Right lobe of liver (tissue), 6 donors: ENCODE measurements at places on chromosomes 12 and 14.

DNA sequence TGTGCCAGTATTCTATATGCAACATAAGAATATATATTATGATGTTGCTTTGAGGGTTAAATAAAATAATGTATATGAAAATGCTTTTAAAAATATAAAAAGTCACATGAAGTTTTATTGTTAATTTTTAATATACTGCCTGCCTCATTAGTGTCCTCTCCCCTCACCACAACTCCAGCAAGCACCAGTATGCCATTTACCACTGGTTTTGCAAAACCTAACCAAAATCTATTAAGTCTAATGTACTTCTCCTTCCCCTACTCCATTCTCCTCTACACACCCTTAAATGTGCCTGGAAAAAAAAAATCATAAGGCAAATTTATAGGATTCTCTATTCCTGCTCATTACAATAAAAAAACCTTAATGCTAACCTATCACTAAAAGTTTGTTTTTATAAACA lies 24.0 kb upstream of the GNG2 start:
- DNase-seq: no peak

DNA sequence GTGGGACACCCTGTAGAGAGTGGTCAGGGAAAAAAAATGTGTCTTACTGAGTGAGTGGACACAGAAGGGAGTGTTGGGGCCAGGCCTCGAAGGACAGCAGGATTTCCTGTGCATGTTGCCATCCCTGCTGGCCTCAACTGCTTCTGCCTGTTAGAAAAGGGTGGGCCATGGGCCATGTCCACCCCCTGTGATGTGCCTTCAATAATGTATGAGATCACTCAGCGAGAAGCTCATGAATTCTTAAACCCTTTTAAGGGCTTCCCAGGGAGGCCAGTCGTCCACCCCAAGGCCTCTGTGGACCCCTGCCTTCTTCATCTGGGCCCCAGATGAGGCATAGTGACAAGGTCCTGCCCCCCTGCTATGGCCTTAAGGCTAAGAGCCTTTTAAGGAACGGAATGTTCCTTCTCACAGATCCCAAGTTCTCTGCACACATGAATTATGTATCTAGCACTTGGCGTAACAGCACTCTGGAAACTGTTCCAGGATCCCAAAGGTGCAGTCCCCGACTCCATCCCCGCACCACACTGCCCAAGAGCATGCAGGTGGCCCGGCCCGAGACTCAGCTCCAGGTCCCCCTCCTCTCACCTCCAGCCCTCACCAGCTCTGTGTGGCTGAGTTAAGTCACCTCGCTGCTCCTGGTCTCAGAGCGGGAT lies 8.9 kb upstream of the C14orf132 start:
- DNase-seq: no peak

- peak; percentile 67 for DNase-seq
Observed at GRCh38 chr12:48852734-48853688, 1.0 kb upstream of the DDX23 start.

DNA sequence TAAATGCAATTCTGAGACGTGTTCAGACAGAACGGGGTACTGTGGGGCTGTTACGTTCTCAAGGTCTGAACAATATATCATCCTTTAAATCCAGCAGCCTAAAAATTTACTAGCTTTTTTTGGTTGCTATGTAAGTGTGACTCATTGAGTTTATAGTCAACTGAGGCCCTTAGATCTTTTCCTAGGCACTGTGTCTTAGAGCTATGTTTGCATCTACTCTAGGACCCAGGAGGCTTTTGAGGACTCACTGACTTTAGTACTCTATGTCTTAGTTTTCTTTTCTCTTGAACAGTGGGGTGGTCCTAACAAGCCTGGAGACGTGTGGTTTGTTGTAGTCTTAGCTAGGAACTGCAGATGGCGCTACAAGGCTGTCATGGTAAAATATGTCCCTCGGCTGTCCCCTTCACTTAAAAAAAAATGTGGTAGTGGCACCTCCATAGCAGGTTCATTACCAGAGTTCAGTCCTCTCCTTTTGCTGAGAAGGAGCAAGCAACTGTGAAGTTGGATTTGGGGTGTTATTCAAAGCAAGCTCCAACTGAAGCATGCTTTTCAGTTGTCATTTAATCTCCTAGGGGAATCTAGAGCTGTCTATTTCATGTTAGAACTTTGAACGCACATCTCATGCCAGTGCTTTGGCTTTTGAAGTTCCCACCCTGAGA lies 8.7 kb upstream of the SPATS2 start:
- no peak for DNase-seq

DNA sequence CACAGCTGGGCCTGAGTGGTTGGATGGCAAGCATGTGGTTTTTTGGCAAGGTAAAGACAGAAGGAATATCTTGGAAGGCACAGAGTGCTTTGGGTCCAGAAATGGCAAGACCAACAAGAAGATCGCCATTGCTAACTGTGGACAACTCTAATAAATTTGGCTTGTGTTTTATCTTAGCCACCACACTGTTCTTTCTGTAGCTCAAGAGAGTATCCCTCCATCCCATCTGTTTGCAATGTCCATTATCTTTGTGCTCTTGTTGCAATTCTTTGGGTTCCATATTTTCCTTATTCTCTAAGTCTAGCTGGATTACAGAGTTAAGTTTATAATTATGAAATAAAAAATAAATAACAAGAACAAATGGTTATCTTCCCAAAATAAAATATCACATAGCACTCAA lies 6.7 kb upstream of the DAAM1 start:
- DNase-seq: no peak

DNA sequence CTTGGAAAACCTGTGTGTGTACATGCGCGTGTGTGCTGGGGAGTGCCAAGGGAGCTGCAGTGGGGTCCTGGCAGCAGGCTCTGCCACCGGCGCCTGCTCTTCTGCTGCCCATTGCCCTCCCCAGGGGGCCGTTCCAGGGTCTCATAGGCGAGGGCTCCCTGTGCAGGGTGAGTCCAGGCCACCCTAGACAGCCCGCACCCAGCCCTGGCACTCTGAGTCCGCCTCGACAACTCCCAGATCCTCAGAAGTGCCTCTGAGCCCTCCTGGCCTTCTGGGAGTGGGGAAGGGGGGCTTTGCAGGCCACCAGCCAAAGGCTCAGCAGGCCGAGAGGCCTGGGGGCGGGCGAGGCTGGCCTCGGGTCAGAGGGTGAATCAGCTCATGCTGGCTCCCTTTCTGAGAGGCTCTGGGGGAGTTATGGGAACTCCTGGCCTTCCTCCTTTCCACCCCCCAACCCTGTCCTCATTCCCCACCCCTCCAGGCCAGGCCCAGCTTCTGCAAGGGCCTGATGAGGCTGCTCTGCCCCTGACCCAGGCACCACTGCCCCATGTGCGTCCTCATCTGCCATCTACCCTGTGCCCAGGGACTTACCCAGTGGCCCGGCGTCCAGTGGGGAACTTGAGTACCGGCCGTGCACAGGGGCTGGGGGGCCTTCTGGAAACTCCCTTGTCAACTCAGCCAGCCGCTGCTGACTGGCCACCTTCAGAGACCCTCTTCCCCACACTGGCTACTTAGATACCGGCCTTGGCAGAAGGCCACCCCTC lies 2.1 kb upstream of the TEDC1 start:
- no peak for DNase-seq
